ENCODE measurements at places on chromosomes 11 and 22.

DNA sequence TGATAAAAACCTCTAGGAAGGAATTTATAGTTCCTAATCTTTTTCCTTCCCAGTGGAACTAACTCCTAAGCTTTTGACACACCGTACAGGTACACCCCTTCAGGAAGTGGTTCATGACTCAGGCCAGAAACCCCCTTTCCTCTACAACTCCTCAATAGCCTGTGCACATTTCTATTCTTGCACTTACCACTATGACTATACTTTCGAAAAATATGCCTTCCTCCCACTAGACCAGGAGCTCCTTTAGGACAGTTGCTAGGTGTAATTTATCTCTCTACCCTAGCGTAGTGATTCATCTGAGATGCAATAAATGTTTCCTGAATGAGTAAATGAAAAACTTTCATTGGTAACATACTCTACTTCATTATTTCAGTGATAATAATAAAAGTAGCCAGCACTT is 14.5 kb downstream of the MAP6 start:
- DNase-seq = peak; percentile 71

DNA sequence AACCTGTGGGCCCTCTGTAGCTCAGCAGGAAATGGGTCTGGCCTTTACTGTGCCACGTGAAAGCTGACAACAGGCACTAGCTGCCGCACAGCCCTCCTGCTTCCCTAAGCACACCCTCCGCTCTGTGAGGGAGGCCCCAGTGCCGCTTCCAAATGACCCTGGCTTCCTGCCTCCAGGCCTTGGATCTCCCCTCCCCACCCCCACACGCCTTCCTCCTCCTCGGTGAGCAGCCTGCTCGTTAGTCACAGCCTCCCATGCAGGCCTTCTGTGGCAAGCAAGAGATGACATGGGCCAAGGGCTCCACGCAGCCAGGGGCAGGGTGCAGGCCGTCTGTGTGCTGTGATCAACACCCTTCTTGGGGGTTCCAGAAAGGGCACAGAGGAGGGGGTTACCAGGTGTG is 15.3 kb upstream of the RASL10A start:
- no peak for DNase-seq

- no peak for DNase-seq
These were observed at the start of gene SERPING1 for GRCh38 chr11:57597461-57597915. Gene SERPING1 (plus strand): TSS chr11:57597685. CDS start chr11:57598271, 586 bp downstream.

DNA sequence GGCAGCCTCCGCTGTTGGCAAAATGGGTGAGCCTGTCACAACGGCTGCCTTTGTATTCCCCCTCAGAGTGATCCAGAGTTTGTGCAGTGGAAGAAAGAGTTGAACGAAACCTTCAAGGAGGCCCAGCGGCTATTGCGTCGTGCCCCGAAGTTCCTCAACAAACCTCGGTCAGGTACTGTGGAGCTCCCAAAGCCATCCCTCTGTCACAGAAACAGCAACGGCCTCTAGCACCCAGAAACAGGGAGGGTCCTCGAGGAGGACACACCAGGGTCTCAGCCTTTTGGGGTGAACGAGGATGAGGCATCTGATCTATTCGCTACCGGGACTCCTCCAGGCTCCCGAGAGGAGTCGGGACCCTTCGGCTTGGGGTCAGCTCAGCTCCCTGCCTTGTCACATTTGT is 19.8 kb upstream of the MYO18B start:
- no peak for DNase-seq

DNA sequence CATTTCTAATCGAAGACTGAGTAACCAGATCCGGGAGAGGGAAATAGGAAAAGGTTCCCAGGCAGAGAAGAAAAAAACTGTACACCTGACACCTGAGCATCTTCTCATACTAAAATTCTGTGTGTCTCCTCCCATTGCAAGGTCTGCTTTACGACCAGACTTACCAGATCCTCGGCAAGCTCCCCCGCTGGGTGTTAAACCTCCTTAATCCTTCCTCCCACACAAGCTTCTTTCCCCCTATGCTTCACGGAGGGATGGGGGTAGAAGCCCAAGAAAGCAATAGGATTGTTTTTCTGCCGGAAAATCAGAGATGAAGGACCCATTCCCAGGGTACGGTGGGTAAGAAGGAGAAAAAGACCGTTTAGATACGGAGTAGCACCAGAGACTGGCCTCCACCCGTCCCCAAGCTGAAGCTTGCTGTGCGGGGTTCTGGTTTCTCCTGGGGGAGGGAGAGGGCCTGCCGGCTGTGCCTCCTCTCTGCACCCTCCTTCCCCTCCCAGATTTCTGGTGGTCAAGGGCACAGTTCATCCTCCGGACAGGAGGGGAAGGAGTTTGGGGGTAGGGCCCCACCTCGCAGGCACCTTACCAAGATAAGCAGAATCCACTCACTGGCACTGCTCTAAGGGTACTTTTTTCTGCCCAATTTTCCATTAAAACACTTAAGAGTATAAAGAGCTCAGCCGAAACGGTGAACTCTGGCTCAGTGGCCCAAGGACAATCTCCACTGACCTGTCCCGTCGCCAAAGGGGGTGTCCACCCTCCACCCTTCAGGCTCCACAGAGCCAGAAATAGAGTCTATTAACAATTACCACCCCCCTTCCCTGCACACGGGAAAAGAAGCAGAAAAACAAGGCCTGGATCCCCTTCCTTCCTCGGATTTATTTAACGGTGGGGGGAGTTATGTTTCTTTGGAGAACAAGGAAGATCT is 1.2 kb downstream of the TOB2 start:
- peak; percentile 38 for DNase-seq

DNA sequence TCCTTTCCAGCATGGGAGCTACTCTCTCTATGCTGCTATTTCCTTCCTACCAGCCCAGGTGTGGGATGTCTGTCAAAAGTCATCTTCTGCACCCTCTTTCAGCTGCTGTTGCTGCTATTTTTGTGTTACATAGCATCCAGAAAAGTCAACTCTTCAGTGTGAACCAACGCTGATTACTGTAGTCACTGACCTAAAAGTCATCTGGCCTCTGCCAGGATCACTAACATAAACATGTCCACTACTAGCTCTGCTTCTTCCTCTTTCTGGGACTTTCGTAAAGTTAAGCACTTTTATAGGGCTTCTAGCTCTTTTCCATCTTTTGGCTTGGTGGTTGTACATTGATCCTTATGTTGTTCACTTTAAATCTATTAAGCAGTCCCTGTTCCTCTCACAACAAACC is 90.2 kb upstream of the CARD18 start:
- DNase-seq = no peak

DNA sequence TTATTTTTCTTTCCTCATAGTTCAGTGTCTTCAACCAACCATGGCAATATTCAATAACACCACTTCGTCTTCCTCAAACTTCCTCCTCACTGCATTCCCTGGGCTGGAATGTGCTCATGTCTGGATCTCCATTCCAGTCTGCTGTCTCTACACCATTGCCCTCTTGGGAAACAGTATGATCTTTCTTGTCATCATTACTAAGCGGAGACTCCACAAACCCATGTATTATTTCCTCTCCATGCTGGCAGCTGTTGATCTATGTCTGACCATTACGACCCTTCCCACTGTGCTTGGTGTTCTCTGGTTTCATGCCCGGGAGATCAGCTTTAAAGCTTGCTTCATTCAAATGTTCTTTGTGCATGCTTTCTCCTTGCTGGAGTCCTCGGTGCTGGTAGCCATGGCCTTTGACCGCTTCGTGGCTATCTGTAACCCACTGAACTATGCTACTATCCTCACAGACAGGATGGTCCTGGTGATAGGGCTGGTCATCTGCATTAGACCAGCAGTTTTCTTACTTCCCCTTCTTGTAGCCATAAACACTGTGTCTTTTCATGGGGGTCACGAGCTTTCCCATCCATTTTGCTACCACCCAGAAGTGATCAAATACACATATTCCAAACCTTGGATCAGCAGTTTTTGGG is at the start of gene OR51T1:
TSS of gene OR51T1 (plus strand) at position 41 of the 641 bp plus-strand sequence. CDS start at position 41, 0 bp downstream.
- no peak for DNase-seq

- no peak for DNase-seq
These were observed 9.5 kb downstream of the CD81 start for GRCh38 chr11:2386591-2386990.

GRCh38 chr11:119691020-119691666 is 37.9 kb downstream of the NECTIN1 start:
- DNase-seq = peak; percentile 39

DNA sequence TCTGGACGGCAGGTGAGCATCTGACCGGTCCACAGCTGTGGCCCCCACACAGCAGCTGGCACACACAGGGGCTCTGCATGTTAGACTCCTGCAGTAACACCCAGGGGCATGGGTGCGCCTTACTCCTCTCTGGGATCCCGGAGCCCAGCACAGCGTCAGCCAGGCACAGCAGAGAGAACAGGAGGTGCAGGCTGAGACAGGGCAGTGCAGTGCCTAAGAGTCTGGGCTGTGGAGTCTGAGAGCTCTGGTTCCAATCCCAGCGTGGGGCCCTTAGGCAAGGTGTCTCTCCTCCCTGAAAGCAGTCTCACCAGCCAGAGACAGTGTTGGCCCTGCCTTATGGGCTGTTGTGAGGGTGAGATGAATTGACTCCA is 2.3 kb downstream of the NUDT8 start:
- no peak for DNase-seq

DNA sequence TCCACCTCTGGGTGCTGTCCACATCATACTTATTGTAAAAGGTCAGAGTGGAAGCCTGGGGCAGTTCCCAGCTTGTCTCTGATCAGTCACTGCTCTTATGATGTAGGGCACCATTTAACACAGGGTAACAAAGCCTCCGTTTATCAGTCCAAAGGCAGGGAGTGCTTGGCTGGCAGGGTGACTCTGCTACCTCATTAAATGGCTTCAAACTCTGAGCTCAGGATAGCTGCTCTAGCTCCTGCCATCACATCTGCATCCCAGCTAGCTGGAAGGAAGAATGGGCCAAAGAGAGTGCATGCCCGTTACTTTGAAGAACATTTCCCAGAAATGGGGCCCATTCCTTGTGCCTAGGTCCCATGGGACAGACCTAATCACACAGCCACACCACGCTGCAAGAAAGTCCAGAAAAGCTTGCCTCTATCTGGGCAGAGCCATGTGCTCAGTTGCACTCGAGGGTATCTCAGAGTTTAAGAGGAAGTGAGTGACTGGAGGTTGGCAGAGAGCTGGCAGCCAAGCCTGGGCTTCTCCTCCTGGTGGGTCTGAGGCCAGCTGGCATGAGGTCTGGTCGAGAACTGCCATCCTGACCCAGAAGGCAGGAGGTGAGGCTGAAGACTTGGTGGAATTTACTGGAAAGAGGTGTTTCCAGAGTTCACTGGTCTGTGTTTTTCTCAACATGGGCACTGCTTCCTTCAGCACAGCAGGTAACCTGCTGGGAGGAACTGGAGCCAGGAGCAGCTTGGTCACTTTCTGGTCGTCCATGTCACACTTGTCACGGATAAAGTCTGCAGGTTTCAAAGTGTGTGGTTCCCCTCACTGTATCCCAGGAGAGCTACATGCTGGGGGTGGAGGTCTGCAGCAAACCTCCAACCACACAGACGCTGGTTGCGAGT is 935.7 kb downstream of the BRD1 start:
- no peak for DNase-seq

GRCh38 chr22:39298241-39298987 is 21.0 kb downstream of the RPL3 start:
- no peak for DNase-seq

- DNase-seq = no peak
These were observed 6.8 kb downstream of the OR52N2 start for GRCh38 chr11:5815534-5815933.

GRCh38 chr22:45937960-45938359 is 39.0 kb downstream of the WNT7B start:
- DNase-seq = no peak

DNA sequence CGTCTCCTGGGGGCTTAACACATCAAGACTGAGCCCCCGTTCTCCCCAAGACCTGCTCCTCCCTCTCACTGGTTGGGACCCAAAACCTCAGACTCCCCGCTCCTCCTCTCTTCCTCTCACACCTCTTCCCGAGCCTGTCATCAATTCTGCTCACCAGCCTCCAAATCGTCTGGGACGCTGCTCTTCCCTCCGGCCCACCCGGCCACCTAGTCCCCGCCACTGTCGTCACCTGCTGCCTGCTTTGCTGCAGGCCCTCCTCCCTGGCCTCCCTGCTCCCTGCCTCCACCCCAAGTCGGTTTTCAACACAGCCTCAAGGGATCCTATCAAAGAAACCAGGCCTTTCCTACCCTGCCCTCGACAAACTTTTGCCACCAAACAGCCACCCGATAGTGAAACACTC is 3.1 kb downstream of the MFNG start:
- DNase-seq = no peak

- no peak for DNase-seq
These were observed 14.3 kb upstream of the P2RY2 start for GRCh38 chr11:73203790-73204189.

DNA sequence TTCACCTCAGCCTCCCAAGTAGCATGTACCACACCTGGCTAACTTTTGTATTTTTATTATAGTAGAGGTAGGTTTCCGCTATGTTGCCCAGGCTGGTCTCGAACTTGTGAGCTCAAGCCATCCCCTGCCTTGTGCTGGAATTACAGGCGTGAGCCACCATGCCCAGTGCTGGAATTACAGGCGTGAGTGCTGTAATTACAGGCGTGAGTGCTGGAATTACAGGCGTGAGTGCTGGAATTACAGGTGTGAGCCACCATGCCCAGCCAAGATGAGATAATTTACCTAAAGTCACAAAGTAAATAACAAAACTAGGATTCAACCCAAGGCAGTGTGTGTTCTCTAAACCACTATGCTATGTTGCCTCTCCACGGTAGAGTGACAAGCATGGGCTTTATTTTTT is 3.6 kb upstream of the UBXN1 start:
- no peak for DNase-seq

DNA sequence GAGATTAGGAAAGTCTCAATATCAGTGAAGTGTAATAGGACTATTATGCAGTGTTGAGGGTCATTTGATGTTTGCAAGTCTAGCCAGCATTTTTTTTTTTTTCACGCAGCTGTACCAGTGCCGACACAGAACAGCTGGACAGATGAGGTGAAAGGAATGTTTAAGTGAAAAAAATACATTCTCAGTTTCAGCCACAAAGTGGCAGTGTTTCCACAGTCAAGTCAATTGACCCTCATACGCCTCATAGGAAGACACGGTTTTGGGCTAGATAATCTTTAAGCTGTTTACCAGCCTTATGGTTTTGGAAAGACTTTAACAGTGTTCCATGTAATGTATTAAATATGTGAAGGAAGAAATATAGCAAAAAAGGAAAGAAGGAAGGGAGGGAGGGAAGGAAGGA is 349.9 kb upstream of the ANO3 start:
- peak; percentile 77 for DNase-seq

- no peak for DNase-seq
These were observed 8.1 kb downstream of the CLPB start for GRCh38 chr11:72426103-72426757.

GRCh38 chr11:35798423-35798822 is 135.8 kb downstream of the TRIM44 start:
- no peak for DNase-seq

GRCh38 chr11:13421561-13421960 is 41.5 kb downstream of the BTBD10 start:
- DNase-seq = no peak

DNA sequence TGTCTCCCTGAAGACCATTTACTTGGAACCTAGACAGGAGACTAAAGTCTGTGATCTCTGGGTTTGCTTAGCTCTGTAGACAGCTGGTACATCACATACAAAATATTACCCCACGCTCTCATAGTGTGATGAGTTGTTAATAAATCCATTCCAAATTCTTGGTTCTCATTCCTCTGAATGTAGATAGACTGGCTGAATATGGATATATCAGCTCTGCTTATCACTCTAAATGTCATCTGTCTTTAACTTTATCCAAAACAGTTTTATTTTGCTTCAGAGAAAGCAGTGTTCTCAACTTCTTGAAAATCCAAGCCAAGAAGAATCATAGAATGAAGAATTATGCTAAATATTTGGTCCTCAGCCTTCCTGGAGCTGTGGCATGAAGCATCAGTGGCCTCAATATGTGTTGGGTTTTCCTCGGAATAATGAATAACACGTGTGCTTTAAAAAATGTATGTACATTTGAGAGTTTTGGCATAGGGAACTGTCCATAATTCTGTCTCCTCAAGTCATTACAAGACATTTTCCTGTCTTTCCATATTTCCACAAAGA is 10.5 kb upstream of the LDLRAD3 start:
- no peak for DNase-seq

All from GM12865 (cell line).